ENCODE measurements at places on chromosomes 7 and 10. TPM values are rescaled to one million over a fixed set of nuclear protein-coding genes. Genes with fewer than 3 reads are reported as not detected.
A peak's percentile ranks its signal among the peaks of the same experiment; 100 is the strongest.

GRCh38 chr10:130018265-130018664 lies 54.2 kb upstream of the EBF3 start:
- no peaks in the 10 kb centered on the region for H3K4me1 ChIP-seq
- DNase-seq, result no peak
- H3K27me3 ChIP-seq, result no peaks in the 10 kb centered on the region
- H3K4me3 ChIP-seq, result no peak overlapping the region
- no peak overlapping the region for H3K27ac ChIP-seq
- H3K36me3 ChIP-seq, result no peaks in the 10 kb centered on the region

GRCh38 chr10:36669615-36670352 lies 455.6 kb upstream of the ANKRD30A start:
- no peaks in the 10 kb centered on the region for H3K36me3 ChIP-seq
- DNase-seq, result no peak
- peaks cover 33% of the 10 kb centered on the region for H3K4me1 ChIP-seq
- H3K4me3 ChIP-seq, result no peak overlapping the region

DNA sequence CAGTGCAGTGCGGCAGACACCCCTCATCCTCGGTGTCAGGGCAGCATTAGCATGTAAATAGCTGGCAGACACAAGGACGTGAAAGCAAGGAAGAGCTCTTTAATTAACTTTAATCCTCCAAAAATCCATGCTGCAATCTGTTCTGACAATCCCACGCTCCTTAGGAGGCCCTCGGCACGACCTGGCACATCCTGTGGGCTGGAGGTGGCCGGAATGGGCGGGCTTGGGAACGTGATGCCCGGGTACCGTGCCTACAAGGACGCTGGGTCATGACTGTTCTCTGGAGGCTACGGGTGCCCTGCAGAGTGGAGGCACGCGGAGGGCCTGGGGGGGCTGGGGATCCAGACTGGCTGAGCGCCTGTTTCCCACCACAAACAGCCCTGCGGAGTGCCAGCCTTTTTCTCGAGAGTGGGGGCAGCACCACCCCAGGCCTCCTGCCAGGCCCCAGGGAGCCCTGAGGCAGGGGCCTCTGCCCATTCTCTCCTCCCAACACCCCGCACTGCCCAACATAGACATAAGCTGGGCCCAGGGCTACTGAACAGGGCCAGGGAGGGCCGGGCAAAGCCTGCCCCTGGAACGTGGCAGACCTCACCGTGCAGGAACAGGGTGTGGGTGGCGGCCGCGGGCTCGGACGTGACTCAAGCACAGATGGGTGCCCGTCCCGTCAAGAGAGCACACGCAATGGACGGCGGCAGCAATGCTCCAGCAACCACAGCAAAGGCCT lies 189.3 kb downstream of the MAD1L1 start:
- no peak overlapping the region for H3K4me3 ChIP-seq
- no peaks in the 10 kb centered on the region for H3K27me3 ChIP-seq
- no peaks in the 10 kb centered on the region for H3K36me3 ChIP-seq
- no peaks in the 10 kb centered on the region for H3K4me1 ChIP-seq
- DNase-seq, result no peak

DNA sequence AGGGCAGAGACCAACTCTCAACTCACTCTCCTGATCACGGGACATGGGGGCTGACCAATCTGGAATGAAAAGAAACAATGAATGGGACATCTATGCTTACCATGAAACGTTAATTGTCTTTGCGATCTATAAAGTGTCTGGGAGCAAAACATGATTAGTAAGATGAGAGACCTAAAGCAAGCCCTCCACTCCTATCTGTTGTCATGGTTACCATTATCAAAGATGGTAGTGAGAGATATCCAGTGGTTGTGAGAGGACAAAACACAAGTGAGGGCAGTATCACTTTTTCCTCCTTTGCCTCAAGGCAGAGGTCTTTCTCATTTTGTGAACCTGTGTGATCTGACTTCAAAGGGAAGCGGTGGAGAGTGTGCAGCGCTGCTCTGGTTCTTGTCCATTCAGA lies 130.1 kb downstream of the LSM5 start:
- peaks cover 21% of the 10 kb centered on the region for H3K27me3 ChIP-seq
- no peak overlapping the region for H3K4me3 ChIP-seq
- no peak for DNase-seq

GRCh38 chr7:34096198-34096651 lies 190.9 kb downstream of the BMPER start:
- no peaks in the 10 kb centered on the region for H3K36me3 ChIP-seq
- DNase-seq, result no peak
- no peaks in the 10 kb centered on the region for H3K27me3 ChIP-seq
- H3K4me3 ChIP-seq, result no peak overlapping the region
- H3K27ac ChIP-seq, result no peak overlapping the region

The PTEN gene
- total RNA-seq, result 53.7 TPM

DNA sequence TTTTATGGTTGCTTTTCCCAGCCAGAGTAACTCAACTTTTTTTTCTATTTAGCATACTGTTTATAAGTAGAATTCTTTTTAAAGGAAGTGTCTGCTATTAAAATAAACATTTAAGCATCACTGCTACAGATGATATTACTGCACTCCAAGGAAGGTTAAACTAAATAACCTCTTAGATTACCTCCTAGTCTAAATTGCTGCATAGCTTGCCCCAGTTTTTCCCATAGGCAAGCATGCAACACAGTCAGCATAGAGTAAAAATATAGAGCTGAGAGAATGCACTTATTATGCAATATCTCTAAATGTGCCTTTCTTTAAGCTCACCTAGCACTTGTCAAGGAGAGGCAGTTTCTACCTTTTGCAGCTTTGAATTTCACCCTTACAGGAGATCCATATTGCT lies 1392.4 kb upstream of the CELF2 start:
- no peaks in the 10 kb centered on the region for H3K36me3 ChIP-seq
- H3K27ac ChIP-seq, result no peak overlapping the region
- DNase-seq, result no peak
- no peaks in the 10 kb centered on the region for H3K4me1 ChIP-seq
- no peak overlapping the region for H3K4me3 ChIP-seq

DNA sequence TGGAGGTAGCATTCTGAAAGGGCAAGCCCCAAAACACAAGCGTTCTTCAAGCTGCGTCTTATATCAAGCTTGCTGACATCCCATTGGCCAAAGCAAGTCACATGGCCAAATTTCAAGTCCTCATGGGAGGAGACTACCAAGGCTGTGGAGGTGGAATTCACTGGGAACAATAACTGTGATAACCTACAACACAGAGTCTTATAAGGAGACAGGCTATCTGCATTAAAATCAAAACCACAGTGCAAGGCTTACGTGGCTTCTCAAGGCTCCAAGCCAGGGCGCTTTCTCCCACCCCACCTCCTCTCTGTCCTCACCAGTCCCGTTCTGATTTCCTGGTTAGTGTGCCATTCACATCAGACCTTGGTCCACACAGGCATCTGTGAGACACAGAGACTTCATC lies 39.4 kb downstream of the ADRB1 start:
- no peak for DNase-seq
- no peak overlapping the region for H3K4me3 ChIP-seq

DNA sequence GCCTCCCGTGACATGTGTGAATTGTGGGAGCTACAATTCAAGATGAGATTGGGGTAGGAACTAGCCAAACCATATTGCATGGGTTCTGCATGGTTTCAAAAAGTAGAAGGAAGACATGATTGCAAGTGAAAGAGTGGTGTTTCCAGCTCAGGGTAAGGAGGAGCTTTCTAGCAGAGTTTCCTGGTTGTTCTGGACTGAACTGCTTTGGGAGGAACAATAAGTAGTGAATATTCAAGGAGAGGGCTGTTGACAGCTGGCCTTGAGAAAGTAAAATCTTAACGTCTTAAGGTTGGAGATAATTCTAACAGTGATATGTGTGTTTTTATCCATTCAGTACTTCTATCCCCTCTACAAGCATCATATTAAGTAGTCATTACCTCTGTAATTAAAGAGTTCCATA lies 62.2 kb upstream of the PRKG1 start:
- no peaks in the 10 kb centered on the region for H3K36me3 ChIP-seq
- H3K27ac ChIP-seq, result no peak overlapping the region

- no peak for DNase-seq
- H3K4me1 ChIP-seq, result no peaks in the 10 kb centered on the region
- H3K27me3 ChIP-seq, result no peaks in the 10 kb centered on the region
- no peaks in the 10 kb centered on the region for H3K36me3 ChIP-seq
- H3K4me3 ChIP-seq, result no peak overlapping the region
- no peak overlapping the region for H3K27ac ChIP-seq
Measured at GRCh38 chr7:133389727-133390126, 136.8 kb downstream of the EXOC4 start.

The HOXA10 gene
- total RNA-seq, result 15.5 TPM

The TAF6 gene
- total RNA-seq, result 20.5 TPM

The CDC14C gene
- total RNA-seq, result not detected

The SPDYE6 gene
- not detected for total RNA-seq

The STEAP2 gene
- total RNA-seq, result 2.4 TPM

- DNase-seq, result no peak
- no peaks in the 10 kb centered on the region for H3K27me3 ChIP-seq
- peaks cover 6% of the 10 kb centered on the region for H3K4me1 ChIP-seq
- no peak overlapping the region for H3K27ac ChIP-seq
- no peaks in the 10 kb centered on the region for H3K36me3 ChIP-seq
Measured at GRCh38 chr7:75691793-75692543, 46.8 kb downstream of the HIP1 start.

The PTPRE gene
- total RNA-seq, result 1.0 TPM

DNA sequence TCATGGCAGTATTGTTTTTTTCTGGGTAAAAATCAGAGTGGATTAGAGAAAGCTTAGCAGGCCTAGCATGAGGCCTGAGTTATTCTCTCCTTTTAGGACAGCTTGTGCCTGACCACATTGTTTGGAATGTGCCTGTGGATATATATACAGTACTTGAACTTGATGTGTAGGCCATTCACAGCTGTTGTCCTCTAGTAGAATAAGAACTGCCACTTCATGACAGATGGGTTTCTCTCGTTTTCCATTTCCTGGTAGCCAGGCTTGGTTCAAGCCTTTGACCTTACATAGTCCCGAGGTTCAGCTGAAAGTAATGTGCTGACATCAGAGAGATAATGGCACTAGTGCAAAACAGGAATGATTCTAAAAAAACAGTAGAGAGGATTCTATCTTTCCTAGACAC lies 473.9 kb downstream of the AUTS2 start:
- H3K27ac ChIP-seq, result no peak overlapping the region
- no peak overlapping the region for H3K4me3 ChIP-seq
- H3K36me3 ChIP-seq, result no peaks in the 10 kb centered on the region
- DNase-seq, result no peak
- H3K27me3 ChIP-seq, result no peaks in the 10 kb centered on the region
- H3K4me1 ChIP-seq, result no peaks in the 10 kb centered on the region

The CYP2C19 gene
- not detected for total RNA-seq

GRCh38 chr10:63431962-63432797 lies 33.6 kb downstream of the JMJD1C start:
- no peak for DNase-seq
- H3K4me3 ChIP-seq, result no peak overlapping the region
- peaks cover 16% of the 10 kb centered on the region for H3K4me1 ChIP-seq
- H3K27me3 ChIP-seq, result no peaks in the 10 kb centered on the region
- H3K27ac ChIP-seq, result no peak overlapping the region
- H3K36me3 ChIP-seq, result no peaks in the 10 kb centered on the region

- H3K27me3 ChIP-seq, result no peaks in the 10 kb centered on the region
- H3K27ac ChIP-seq, result no peak overlapping the region
- no peaks in the 10 kb centered on the region for H3K36me3 ChIP-seq
- no peaks in the 10 kb centered on the region for H3K4me1 ChIP-seq
- H3K4me3 ChIP-seq, result no peak overlapping the region
Measured at GRCh38 chr7:17071866-17072265, 190.1 kb upstream of the AGR3 start.

The FANK1 gene
- 0.18 TPM for total RNA-seq

GRCh38 chr7:99374111-99375064 lies at the start of gene ARPC1B:
TSS of gene ARPC1B (plus strand) at chr7:99374730. CDS start at chr7:99385715, 10,985 bp downstream.
- no peaks in the 10 kb centered on the region for H3K27me3 ChIP-seq
- H3K36me3 ChIP-seq, result peaks cover 31% of the 10 kb centered on the region
- DNase-seq, result peak; percentile 79
- H3K27ac ChIP-seq, result no peak within 1 kb of the TSS
- H3K4me3 ChIP-seq, result peak within 1 kb of the TSS; percentile 79

- no peaks in the 10 kb centered on the region for H3K36me3 ChIP-seq
- H3K27ac ChIP-seq, result no peak overlapping the region
- no peak for DNase-seq
- H3K4me1 ChIP-seq, result no peaks in the 10 kb centered on the region
Measured at GRCh38 chr7:35430547-35431153, 176.8 kb upstream of the TBX20 start.

GRCh38 chr7:8051998-8052397 lies 83.4 kb downstream of the GLCCI1 start:
- H3K4me3 ChIP-seq, result no peak overlapping the region
- no peaks in the 10 kb centered on the region for H3K4me1 ChIP-seq
- DNase-seq, result no peak
- H3K27ac ChIP-seq, result no peak overlapping the region
- no peaks in the 10 kb centered on the region for H3K36me3 ChIP-seq
- H3K27me3 ChIP-seq, result no peaks in the 10 kb centered on the region

GRCh38 chr7:44755698-44756627 lies 7.3 kb downstream of the ZMIZ2 start:
- H3K27me3 ChIP-seq, result no peaks in the 10 kb centered on the region
- H3K36me3 ChIP-seq, result peaks cover 31% of the 10 kb centered on the region
- DNase-seq, result no peak
- H3K4me3 ChIP-seq, result no peak overlapping the region
- H3K4me1 ChIP-seq, result 0 out of 2 replicates have a peak, but pooled peaks cover 3% of the 10 kb centered on the region
- no peak overlapping the region for H3K27ac ChIP-seq

The SAP25 gene
- 0.60 TPM for total RNA-seq
